NCI-H187 (cell line): ENCODE measurements at places on chromosomes 5 and 9.

GRCh38 chr9:19137282-19137681 is 10.0 kb upstream of the PLIN2 start:
- no peak for DNase-seq

DNA sequence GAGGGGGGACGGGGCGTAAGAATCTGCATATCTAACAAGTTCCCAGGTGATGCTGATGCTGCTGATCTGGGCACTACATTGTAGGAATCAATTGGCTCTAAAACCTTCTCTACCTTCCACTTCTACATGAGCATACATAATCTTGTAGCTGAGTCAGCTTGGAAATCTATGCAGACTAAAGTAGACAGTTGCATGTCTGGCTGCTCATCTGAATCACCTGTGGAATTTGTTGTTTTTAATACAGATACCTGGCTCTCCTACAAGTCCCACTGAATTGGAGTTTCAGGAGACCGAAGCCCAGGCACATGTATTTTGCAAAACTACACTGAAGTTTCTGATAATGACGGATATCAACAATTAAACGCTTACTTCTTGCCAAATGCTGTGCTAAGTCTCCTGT is 113.6 kb downstream of the STK32A start:
- DNase-seq: no peak

DNA sequence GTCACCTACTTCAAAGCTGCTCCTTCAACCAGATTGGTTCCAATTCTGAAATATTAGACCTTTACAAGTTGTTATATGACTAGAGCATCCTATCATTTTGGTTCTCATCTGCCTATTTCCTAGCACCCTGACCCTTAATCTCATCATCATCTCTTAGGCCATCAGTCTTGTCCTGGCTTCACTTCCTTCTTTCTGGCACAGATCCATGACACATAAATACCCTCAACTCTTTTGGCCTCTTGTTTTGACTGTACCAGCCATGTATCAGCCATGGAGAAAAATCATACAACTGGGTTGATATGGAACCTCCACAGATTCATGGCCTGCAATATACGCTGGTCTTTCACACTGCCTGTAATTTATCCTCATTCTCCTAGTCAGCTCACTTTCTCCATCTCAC is 123.1 kb upstream of the FBXL17 start:
- DNase-seq: no peak

- no peak for DNase-seq
Measured at GRCh38 chr5:76709762-76710161, 6.2 kb upstream of the F2R start.

- DNase-seq: no peak
Measured at GRCh38 chr5:11258001-11258400, 497.0 kb upstream of the DAP start.

GRCh38 chr5:115458003-115458409 is 86.6 kb downstream of the FEM1C start:
- peak; percentile 50 for DNase-seq

GRCh38 chr5:37836235-37836591 is 3.6 kb downstream of the GDNF start:
- DNase-seq: no peak

GRCh38 chr9:127558581-127559246 is 53.4 kb upstream of the STXBP1 start:
- DNase-seq: no peak
